ENCODE measurements at places on chromosomes 7 and 10.

- DNase-seq = no peak
Measured at GRCh38 chr7:6614953-6615722, at the start of gene ZNF853. TSS of gene ZNF853 (plus strand) at chr7:6615610. CDS start at chr7:6616175, 565 bp downstream.

DNA sequence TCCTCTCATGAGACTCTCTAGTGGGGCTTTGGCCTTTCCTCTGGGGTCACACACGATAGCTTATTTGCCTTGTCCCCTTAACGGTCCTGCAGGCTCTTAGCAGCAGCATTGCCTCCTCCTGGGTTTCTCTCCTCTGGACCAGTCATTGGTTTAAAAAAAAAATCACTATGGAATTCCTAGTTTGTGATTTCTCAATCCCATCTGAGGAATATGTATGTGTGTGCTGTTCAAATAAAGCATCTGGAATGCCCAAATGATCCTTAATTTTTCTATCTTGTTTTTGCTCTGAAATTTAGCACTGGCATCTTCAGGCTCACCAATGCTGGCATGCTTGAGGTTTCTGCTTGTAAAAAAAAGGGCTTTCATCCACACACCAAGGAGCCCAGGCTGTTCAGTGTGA lies 30.5 kb downstream of the ACTA2 start:
- DNase-seq = no peak

DNA sequence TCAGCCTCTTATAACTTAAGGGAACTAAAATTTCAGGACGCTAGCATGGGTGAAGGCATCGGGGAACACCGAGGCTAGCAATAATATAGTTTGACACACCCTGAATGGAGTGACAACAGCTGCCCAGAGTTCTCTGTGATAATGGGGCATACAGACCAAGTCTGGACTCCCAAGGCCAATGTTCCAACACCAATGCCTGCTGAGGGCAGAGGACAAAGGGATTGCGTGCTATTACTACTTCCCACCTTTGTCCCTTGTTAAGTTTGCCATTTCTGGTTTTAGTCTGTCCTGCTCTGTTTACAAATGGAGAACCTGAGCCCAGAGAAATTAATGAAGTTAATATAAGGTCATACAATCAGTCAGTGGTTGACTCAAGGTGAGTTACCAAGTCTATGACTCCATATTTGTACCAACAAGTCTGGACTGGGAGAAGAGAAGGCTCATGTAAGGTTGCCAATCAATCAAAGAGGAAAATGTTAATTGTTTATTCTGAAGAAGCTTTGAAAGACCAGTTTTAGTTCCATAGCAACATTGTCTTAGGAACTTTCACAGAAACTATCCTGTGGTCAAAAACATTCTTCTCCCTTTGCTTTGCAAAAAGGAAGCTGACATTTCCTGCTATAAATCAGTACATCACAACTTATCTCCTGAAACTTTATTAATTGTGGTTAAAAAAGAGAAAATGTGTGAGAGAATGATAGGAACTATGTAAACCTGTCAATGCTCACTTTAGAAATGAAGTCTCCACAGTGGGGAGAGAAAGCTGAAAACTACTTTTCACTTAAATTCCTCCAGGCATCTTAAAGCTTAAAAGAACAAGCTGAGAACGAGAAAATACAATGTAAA lies 74.5 kb downstream of the CCDC6 start:
- peak; percentile 72 for DNase-seq

- DNase-seq = no peak
Measured at GRCh38 chr10:113272511-113272910, 280.3 kb upstream of the HABP2 start.

GRCh38 chr7:138316421-138317043 lies 143.5 kb upstream of the TRIM24 start:
- DNase-seq = no peak

- DNase-seq = peak; percentile 24
Measured at GRCh38 chr10:90930070-90930837, 9.4 kb upstream of the ANKRD1 start.

- no peak for DNase-seq
Measured at GRCh38 chr10:93994438-93994801, 689 bp downstream of the PLCE1 start.

DNA sequence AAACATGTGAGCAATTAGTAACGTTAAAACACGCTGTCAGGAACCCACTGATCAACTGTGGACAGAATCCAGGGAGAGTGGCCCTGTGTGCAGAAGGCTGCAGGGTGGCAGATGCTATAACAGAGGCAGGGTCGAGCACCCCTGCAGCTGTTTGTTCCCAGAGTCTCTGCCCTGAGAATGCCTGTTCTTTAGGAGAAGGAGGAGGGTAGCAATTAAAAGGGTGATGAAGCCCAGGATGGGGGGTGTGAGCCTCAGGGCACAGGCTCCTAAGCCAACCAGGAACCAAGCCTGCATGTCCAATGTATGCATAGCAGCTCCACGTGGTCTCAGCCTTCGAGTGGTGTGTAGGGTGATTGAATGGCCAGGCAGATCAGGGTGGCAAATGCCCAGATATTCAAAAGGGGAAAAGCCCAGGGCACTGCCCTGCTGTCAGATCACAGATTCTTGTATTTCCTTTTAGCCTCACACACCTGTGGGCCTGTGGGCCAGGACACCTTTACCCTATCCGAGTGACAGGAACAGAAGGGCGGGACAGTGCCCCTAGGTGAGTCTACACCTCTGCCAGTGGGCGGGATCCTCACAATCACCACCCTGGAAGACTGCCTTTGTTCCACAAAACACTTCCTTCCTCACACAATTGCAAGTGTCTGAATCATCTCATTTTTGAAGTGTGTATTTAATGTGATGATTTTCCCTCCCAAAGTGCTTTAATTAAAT lies 7.3 kb downstream of the WDFY4 start:
- DNase-seq = peak; percentile 11

DNA sequence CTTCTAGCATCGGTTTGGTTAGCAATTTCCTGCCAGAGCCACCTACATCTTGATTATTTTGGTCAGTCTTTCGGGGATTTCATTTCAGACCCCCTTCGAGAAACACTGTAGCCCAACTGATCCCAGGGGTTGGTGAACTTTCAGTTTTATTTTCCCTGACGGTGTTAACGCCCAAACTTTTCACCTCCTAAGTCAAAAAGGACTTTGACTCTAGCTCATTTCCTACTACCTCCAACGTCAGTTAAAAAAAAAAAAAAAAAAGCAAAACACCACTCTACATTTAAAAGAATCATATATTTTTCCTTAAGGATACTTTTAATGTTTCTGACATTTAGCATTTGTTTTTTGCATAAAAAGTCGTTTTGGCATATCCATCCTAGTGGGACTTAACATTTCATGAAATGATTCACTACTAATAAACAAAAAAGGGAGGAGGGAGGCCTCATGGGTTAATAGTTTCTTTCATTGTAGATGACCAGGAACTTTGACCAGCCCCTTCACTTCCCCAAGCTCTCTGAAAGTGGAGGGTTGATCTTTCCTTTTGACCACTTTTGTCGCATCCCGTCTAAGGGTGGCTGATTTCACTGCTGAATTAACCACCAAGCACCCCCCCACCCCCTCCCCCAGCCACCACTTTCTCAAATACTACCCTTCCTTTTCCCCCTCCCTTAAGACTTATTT lies 764 bp upstream of the TCF7L2 start:
- no peak for DNase-seq

- DNase-seq = peak; percentile 69
Measured at GRCh38 chr10:3045471-3046209, 21.7 kb upstream of the PFKP start.

- DNase-seq = no peak
Measured at GRCh38 chr7:155193716-155194115, 104.0 kb upstream of the INSIG1 start.

GRCh38 chr7:95367606-95368005 lies 28.6 kb downstream of the PON3 start:
- peak; percentile 88 for DNase-seq

GRCh38 chr7:30448461-30449189 lies 30.0 kb downstream of the NOD1 start:
- no peak for DNase-seq

- DNase-seq = peak; percentile 63
Measured at GRCh38 chr10:89923661-89924060, 222.3 kb downstream of the KIF20B start.

- peak; percentile 47 for DNase-seq
Measured at GRCh38 chr10:73759512-73760115, 15.4 kb downstream of the SEC24C start.

DNA sequence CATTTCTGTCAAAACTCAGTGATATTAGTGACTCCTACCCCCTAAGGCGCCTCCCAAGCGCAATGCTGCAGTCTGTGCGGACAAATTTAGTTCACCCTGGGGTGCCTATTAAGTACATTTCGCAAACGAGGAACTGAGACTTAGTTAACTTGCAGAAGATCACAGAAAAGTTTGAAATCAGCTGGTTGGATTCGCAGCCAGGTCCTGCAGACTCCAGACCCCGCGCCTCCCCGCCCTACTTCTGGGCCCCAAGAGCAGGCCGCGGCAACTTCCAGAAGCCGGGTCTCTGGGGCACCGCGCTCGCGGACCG lies 588 bp downstream of the CYREN start:
- no peak for DNase-seq

- no peak for DNase-seq
Measured at GRCh38 chr7:151674161-151674920, 154.6 kb upstream of the RHEB start.

DNA sequence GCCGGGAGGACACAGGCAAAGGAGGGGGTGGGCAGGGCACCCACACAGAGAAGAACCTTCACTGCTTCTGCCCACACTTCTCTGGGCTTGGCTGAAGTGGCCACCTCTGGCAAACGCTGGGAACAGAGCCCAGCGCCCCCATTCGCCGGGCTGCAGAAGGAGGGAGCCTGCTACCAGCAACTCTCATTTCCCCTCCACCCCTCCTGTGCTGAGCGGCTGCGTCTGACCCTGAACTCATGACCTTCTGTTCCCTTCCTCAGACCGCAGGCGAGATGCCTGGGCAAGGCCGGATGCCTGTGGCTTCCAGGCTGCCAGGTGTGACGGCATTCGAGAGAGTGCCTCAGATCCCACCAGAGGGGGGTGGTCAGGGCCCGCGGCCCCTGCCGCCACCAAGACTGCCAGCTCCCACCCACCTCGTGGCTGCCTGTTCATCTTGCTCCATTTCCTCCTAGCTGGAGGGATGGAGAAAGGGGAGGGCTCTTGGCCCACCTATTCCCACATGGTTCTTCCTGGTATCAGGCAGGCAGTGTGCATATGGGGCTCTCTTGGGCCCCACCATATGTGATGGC lies 19.8 kb downstream of the DNAJB12 start:
- DNase-seq = peak; percentile 66

DNA sequence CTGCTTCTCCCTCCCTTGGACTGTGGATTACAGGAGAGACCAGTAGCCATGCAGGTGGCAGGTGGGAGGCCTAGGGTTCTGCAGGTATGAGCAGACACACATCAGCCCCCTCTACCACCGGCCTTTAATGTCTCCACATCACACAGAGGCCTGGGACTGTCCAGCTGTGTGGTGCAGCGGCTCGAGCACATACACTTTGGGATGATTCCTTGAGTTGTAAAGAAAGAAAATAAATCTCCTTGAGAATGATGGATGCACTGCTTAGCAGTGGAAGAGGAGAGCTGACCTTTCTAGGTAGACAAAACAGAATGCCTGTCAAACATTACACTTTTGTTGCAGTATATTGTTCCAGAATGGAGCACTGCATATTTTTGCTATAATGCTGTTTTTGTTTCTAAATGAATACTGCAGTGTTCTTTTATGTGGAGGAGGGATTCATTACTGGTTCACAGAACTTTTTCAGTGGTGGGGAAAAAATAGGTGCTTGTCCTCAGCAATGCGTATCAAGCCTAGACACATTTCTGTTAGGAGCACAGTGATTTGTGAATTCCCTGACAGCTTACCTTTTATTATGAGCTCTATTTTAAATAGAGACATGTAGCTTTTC lies 66.0 kb downstream of the PTPRE start:
- no peak for DNase-seq

DNA sequence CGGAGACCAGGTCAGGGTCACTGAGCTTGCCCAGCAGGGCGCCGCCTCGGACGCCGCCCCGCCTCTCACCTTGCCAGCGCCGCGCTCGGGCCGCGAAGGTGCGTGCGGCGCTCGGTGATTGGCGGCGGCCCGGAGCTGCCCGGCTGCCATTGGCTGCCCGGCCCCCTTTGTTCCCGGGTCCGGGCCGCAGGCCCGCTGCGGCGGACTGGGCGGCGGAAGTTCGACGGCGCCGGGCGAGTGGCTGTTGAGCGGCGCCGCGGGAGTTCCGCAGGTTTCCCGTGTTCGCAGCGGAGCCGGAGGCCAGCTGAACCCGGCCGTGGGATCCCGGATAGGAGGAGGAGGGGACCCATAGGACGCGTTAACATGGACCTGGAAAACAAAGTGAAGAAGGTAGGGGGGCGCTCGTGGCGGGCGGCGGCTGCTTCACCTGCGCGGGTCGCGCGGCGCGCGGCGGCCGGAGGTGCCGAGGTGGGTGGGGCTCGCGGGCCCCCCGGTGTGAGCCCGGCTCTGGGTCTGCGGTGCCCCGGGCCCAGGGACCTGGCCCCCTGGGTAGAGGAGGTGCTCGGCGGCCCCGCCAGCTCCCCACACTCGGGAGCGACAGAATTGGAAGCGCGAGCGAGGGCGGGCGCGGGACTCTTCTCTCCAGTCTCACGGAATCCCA lies at the start of gene TES:
TSS of gene TES (plus strand) at position 195 of the 661 bp plus-strand sequence. CDS start at position 364, 169 bp downstream.
- DNase-seq = peak; percentile 87

DNA sequence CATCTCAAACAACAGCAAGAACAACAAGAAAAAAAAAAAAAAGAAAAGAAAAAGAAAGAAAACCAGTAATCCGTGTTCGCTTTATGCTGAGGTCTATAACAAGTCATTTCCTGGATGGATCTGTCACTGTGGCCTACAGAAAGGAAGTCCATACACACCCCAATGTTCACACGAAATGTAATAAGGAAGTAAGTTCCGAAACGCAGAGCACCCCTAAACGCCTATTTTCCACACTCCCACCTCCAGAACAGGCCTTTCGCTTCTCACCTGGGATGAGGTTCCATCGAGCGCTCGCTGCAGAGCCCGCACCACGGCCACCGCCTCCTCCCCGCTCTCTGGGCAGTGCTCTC lies 735 bp downstream of the ZNF394 start:
- peak; percentile 20 for DNase-seq

DNA sequence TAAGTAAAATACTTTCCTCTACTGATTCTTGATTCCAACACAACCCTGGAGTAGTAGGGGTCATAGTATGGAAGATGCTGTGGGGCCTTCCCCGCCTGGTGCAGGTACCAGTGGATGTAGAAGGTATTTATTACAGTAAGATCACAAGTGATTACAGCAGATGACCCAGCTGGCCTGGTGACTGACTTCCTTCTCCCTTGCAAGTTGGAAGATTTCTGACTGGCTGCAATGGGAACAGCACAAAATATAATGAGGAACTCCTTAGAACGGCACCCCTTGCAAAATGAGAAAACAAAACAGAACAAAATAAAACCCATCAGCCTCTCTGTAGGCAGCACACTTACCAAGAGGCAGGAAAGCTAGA lies 61.7 kb upstream of the TARP start:
- no peak for DNase-seq

DNA sequence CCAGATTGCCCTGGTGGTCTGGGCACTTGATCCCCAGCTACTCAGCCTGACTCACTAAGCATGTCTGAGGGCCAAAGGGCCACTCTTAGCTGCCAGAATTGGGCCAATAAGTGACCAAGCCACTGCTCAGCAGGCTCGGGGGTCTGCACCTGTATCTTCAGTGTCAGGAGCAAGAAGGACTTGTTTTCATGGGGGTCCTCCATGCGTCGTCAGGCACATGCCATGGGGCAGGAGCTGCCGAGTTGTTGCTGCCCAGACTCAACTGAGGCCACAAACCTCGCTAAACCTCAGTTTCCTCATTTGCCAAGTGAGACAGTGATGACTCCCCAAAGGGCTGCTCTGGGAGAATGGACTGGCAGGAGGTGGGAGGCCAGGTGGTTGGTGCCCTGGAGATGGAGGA lies 158.6 kb upstream of the GDF10 start:
- DNase-seq = no peak

- DNase-seq = no peak
Measured at GRCh38 chr10:14329746-14330173, 964 bp downstream of the FRMD4A start.

- no peak for DNase-seq
Measured at GRCh38 chr10:75634947-75635346, 203.5 kb downstream of the LRMDA start.
